SK-N-MC (cell line): ENCODE measurements at places on chromosomes 12 and 14.

GRCh38 chr12:92879698-92880322 is 49.3 kb downstream of the EEA1 start:
- DNase-seq = no peak

- DNase-seq = no peak
These were observed 33.4 kb upstream of the PLEKHG6 start for GRCh38 chr12:6276956-6277620.

DNA sequence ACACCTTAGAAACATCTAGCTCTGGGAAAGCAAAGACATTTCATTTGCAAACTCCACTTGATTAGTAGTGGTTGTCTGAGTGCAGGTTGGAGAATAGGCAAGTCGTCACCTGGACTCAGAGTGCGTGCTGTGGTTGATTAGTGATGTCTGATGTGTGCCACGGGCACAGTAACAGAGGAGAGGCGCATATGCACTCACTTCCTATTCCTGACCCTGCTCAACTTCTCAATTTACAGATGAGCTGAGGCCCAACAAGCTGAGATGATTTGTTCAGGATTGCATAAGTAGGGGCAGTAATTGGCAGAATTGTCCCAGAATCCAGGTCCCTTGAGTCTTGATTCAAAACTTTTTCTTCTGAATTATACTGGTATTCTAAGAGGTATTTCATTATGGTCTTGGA is 44.9 kb downstream of the ADCK1 start:
- no peak for DNase-seq

DNA sequence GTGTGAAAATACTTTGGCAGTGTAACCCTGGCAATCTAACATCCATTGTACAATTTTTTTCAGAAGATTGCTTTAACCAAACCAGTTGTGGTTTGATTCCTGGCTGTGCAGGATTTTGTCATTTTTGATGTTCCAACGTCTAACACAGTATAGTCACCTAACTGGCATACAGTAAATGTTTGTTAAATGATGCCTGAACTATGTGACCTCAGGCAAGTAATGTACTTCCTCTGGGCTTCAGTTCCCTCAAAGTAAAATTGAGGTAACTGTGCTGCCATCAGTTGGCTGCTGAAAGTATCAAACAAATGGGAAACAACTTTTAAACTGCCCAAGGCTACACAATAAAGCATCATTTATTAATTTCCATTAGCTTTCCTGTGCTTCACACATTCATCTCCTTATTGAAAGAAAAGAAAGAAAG is 4.3 kb downstream of the TM7SF3 start:
- no peak for DNase-seq

DNA sequence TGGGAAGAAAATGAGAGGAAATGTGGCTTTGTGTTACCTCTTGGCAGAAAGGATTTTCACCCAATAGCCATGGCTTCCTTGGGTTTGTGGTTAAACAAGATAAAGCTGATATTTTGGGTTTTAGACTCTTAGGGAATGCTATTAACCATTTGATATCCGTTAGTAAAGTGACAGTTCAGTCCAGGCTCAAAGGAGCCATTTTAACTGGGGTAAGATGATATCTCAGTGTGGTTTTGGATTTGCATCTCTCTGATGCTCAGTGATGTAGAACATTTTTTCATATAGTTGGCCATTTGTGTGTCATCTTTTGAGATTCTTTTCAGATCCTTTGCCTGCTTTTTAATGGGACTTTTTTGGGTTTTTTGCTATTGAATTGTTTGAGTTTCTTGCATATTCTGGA is 30.1 kb downstream of the IFT43 start:
- no peak for DNase-seq
